ENCODE measurements at places on chromosomes 11 and 22.
A peak's percentile ranks its signal among the peaks of the same experiment; 100 is the strongest.

GRCh38 chr22:28282405-28283067 lies 363.5 kb upstream of the PITPNB start:
- DNase-seq = peak; percentile 66

GRCh38 chr11:44725757-44726282 lies 942 bp upstream of the TSPAN18 start:
- no peak for DNase-seq

DNA sequence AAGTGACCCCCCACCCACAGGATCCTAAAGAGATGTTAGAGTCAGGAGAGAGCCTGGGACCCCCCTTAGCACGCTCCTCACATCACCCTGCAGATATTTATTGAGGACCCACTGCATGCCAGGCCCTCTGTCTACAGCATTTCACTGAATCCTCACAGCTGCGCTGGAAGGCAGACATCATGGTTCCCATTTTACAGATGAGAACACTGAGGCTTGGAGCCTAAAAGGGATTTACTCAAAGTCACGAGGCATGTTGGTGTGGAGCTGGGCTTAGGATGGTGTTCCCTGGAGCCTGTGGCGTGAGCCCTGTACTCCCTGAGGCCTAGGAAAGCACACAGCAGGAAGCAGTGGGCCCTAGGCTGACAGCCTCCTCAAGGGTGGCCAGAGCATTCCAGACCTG lies 39.2 kb upstream of the LRRC32 start:
- no peak for DNase-seq

- DNase-seq = no peak
These were observed 544.6 kb downstream of the CNTN5 start for GRCh38 chr11:99565333-99565732.

- no peak for DNase-seq
These were observed 75.3 kb downstream of the SC5D start for GRCh38 chr11:121367844-121368225.

DNA sequence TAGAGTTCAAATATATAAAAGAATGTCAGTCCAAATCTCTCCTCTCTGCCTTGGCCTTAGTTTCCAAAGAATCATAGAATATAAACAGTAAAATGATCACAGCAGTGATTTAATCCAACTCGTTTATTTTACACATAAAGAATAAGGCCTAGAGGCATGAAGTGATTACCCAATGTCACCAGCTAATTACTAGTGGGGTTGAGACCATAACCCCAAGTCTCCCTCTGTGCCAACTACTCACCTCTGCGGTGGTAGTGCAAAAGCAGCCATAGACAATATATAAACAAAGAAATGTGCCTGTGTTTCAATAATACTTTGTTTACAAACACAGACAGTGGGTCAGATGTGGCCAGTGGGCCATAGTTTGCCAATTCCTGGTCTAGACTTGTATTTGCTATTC lies 96.6 kb upstream of the FAT3 start:
- no peak for DNase-seq

DNA sequence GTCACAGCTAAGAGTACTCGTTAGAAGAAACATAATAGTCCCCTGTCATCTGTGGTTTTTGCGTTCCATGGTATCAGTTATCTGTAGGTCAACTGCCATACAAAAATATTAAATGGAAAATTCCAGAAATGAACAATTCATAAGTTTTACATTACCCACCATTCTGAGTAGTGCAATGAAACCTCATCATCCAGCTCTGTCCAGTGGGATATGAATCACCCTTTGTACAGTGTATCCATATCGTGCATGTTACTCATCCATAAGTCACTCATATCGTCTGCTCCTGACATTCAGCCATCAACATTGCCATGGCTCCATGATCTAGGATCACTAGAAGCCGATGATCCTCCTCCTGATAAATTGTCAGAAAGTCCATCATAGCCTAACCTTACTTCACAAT lies 174.9 kb upstream of the C11orf87 start:
- DNase-seq = peak; percentile 25

DNA sequence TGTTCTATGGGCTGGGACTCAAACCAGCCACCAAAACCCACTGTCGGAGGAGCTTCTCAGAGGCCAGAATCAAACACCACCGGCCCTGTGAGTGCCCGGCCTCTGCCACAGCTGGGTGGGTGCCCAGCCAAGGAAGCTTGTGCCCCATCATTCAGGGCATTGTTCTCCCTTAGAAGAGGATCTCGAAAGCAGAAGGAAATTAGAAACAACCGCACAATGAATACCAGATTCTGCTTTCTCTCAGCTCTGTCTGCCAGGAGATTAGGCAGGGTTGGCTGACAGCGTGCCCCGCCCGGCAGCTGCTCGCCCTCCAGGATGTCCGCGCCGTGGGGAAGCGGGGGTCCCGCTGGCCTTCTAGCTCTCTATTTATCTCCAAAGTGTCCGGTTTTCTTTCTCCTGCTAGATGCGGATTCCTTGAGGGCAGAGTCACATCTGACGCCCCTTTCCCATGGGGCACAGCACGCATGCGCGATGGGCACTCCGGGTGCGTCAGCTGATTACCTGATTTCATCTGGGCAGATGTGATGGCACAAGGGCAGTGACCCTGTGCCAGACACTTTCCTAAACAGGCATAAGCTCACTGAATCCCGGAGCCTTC lies 25.5 kb downstream of the SCGB1A1 start:
- DNase-seq = no peak

DNA sequence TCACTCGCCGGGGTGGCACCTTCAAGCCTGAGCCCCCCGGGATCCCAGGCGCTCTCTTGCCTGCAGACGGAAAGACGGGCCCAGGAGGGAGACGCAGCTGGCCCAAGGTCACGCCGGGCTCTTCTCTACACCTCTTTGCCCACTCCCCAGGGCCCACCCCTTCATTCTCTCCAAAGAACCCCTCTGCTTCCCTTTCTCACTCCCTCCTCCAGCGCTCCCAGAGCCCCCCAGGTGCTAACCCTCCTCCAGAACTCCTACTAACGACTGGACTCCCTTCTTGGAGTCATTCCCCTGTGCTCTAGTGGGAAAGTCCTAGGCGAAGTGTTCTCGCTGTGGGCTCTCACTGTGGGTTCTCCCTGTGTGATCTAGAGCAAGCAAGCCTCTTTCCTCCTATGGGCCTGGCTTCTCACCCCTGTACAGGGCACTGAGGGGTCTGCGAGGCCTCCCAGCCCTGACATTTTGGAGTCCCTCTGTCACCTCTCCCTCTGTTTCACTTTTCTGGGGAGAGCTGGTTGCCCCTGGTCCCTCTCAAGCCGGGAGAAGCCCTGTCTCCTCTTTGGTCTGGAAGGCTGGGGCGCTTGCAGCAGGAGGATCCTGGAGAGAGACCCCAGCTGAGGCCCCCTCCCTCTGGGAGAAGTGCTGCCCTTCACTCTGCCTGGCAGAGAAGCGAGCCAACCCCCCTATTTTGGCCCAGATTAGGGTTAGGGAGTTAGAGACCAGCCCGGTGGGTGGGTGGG lies 858 bp downstream of the OAF start:
- no peak for DNase-seq

DNA sequence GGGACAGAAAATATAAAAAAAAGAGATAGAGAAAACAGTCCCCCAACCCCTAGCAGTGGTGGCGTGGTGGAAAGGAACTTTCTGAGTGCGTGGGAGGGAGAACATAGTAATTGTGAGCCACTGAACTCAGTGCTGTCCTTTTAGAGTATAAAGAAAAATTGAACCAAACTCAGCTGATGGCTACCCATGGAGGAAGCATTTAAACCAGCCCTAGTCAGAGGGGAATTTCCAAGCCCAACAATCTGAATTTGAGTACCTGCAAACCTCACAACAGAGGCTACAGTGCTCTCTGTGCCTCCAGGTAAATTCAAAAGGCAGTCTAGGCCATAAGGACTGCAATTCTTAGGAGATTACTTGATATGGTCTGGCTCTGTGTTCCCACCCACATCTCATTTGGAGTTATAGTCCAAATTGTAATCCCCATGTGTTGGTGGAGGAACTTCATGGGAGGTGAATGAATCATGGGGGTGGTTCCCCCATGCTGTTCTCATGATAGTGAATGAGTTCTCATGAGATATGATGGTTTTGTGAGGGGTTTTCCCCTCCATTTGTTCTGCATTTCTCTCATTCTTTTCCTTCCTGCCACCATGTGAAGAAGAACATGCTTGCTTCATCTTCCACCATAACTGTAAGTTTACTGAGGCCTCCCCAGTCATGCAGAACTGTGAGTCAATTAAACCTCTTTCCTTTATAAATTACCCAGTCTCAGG lies 687.8 kb downstream of the FAM181B start:
- peak; percentile 1 for DNase-seq

DNA sequence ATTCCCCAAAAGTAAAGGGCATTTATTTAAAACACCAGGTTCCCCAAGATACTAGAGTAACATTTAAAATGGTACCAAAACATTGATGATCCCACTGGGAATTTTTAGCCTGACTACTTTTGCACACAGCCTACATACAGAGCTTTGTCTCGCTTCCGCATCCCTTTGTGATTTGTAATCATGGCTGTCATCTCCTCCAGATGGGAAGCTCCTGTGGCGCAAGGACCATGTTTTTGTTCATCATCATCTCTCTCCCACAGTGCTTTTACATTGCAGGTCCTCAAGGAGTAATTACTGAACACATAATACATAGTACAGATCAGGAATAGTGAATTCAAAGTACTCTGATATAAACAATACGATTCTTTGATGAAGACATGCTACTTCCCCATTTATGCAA lies 231.2 kb upstream of the MTNR1B start:
- no peak for DNase-seq

DNA sequence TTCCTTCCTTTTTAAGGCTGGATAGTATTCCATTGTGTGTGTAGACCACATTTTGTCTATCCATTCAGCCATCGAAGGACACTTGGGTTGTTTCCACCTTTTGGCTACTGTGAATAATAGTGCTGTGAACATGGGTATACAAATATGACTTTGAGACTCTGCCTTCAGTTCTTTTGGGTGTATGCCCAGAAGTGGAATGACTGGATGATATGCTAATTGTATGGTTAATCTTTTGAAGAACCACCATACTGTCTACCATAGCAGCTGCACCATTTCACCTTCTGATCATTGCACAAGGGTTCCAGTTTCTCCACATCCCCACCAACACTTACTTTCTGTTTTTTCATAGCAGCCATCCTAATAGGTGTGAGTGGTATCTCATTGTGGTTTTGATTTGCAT lies 30.3 kb downstream of the SGSM1 start:
- DNase-seq = no peak

GRCh38 chr11:57363131-57364080 lies 17.5 kb downstream of the PRG3 start:
- no peak for DNase-seq

DNA sequence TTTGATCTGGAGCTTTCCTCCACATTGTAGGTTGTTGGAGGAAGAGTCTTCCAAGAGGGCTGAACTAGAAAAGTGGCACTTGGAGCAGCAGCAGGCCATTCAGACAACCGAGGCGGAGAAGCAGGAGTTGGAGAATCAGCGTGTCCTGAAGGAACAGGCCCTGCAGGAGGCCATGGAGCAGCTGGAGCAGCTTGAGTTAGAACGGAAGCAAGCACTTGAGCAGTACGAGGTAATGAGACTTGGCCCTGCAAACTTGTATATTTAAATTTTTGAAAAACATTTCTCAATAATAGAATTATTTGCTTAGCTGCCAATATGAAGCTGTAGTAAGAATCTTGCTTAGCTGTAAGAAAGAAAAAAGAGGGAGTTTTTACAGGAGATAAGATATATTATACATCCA lies 84.0 kb downstream of the SWAP70 start:
- no peak for DNase-seq

GRCh38 chr11:79481795-79482194 lies 41.0 kb upstream of the TENM4 start:
- no peak for DNase-seq

- no peak for DNase-seq
These were observed 16.2 kb upstream of the EIF4G2 start for GRCh38 chr11:10824888-10825287.

GRCh38 chr11:44942029-44942955 lies 8.4 kb downstream of the TP53I11 start:
- no peak for DNase-seq

DNA sequence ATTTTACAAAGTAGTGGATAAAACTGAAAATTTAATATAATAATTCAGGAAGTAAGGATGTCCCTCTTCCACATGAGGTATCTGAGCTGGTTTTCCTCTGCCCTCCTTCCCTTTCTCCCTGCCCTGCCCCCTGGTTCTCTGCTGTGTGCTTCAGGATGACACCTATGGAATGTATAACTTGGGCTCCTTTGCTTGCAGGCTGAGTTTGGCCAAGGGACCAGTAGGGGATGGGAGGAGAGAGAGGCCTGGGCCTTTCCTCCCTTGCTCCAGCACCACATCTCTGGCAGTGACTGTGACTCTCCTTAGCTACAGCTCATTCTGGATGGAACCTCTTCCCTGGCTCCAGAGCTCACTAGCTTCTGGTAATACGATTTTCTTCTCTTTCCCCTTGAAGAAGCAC lies 10.1 kb downstream of the IRAG1 start:
- DNase-seq = no peak

DNA sequence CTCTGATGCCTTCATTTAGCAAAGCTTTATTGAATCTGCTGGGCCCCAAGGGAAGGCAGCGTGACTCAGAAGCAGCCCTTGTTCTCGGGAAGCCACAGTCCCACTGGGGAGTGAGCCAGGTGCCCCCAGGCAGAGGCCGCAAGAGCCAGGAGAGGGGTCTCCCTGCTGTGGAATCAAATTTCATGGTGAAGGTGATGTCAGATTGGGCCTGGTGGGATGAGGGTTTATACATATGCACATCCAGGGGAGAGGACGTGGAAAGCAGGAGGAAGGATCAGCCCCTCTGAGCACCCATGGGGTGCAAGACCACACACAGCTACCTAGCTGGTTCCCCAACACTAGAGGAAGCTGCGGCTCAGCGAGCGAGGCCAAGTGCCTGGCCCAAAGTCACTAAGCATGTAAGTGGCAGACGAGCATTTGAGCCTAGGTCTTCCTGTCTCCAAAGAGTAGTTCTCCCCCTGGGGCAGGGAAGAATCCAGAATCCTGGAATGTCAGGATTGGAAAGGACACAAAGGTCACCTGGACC lies 2.0 kb downstream of the SYNGR1 start:
- DNase-seq = no peak

DNA sequence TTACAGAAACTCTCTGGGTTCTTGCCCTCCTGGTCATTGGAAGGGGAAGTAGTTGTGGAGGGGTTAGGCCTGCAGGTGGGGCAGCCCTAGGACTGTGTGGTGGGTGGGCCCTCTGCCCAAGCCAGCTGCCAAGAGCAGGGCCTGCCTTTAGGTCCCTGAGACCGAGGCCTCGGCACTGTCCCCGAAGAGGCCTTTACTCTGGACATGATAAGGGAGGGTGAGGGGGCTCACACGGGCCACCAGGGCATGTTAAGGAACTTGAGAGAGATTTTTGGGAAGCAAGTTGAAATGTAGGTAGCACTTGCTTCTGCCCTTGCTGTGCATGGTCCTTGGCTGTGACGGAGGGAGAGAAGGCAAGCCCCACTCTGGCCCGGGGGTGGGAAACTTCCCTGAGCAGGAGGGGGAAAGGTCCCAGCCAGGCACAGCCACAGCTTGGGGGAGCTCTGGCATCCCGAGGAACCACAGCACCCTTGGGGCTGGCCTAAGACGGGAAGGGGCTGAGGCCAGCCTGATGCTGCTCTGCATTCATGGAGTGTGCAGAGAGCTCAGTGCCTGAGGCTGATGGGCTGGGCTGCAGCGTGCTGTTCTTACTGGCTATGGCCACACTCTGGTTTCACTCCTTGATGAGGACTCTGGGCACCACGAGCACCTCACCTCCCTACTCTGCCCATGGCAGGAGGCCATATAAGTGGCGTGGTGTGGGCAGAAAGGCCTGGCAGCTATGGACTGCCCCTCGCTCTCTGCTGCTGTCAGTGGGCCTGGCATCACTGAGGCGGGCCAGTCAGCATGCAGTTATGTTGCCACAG lies 7.8 kb upstream of the RANBP1 start:
- no peak for DNase-seq
